ENCODE measurements at places on chromosomes 2 and 18.

DNA sequence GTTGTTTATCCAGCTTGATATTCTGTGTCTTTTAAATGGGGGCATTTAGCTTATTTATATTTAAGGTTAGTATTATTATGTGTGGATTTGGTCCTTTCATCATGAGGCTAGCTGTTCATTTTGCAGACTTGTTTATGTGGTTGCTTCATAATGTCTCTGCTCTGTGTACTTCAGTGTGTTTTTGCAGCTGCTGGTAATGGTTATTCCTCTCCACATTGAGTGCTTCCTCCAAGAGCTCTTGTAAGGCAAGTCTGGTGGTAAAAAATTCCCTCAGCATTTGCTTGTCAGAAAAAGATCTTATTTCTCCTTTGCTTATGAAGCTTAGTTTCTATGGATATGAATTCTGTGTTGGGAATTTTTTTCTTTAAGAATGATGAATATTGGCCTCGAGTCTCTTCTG, 47.8 kb upstream of the NT5C1B start:
- DNase-seq, result no peak

- no peak for DNase-seq
Measured at GRCh38 chr18:37261246-37261840, 304.3 kb downstream of the CELF4 start.

- DNase-seq, result no peak
Measured at GRCh38 chr2:176575237-176575744, 306.0 kb downstream of the MTX2 start.

- no peak for DNase-seq
Measured at GRCh38 chr2:127657232-127657595, 11.3 kb downstream of the GPR17 start.

GRCh38 chr2:59353306-59353921, 1112.3 kb upstream of the FANCL start:
- no peak for DNase-seq

DNA sequence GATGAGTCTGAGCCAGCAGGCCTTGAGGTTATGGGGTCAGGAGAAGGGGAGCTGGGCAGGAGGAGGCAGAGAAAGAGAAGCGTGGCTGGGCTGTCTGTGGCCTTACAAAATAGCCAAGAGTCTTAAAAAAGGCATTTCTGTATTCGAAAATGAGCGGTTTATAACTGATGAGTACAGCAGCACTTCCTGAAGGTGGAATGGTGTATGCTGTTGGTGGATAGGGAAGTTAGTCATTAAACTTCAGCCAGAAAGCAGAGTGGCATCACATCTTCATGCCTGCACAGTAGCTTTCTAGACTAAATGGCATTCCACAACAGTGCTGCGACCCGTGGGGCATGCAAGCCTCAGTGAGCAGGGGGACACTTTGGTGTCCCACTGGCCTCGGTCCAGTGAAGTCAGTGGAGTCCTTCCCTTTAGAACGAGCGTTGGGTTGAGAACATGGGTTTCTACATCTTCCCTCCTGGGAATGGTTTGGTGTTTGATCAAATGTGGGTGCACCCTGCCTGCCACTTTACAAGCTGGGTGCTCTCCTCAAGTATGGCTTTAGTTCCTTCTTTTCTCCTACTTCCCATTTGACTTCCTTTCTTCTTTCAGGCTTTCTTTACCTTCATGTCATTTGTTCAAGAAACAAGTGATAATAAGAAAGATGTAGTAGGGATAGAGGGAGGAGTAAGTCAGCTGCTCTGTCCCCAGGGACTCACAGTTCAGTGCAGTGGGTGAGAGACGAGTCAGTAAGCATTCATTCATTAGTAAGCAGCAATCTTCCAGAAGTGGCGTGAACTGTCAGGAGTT, 96.3 kb downstream of the ARMC9 start:
- DNase-seq, result no peak

DNA sequence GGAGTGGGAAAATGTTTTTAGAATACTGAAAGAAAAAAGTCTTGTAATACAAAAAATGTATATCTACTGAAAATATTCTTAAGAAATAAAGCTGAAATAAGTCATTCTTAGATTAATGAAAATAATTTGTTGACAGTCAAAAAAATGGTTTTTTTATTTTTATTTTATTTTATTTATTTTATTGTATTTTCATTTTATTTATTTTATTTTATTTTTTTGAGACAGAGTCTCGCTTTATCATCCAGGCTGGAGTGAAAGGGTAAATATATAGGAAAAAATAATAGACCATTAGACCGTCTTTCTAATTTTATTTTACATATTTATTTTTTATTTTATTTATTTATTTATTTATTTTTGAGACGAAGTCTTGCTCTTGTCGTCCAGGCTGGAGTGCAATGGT, 1583.6 kb upstream of the TMEFF2 start:
- DNase-seq, result no peak

GRCh38 chr2:157087373-157088002, 170.0 kb upstream of the GALNT5 start:
- no peak for DNase-seq

GRCh38 chr2:95337829-95338228, 40.7 kb downstream of the KCNIP3 start:
- no peak for DNase-seq

GRCh38 chr2:150296770-150297546, 190.5 kb downstream of the RND3 start:
- no peak for DNase-seq

DNA sequence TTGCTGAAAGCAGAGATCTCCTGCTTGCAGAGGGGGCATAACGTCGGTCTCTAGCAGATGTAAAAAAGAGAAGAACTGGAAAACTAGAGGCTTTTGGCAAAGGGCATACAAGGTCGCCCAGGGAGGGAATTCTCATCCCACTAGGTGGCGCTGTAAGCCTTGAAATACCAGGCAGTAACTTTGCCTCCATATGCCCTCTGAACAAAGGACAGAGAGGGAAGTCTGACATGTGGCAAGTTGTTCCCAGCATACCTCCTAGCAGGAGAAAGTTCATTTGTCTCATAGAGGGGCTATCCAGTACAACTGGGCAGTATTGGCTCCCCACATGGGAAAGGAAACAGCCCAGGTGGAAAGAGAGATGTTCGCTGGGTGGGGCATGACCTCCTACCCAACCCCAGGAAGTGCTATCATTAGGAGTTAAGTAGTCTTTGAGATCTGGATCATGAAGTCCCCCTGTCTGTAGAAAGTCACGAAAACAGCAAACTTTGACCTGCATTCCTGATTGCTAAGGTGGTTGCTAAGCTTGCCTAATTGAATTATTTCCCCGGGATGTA, 39.9 kb downstream of the STK17B start:
- DNase-seq, result no peak

GRCh38 chr2:128468186-128468920, 149.7 kb upstream of the HS6ST1 start:
- DNase-seq, result no peak

DNA sequence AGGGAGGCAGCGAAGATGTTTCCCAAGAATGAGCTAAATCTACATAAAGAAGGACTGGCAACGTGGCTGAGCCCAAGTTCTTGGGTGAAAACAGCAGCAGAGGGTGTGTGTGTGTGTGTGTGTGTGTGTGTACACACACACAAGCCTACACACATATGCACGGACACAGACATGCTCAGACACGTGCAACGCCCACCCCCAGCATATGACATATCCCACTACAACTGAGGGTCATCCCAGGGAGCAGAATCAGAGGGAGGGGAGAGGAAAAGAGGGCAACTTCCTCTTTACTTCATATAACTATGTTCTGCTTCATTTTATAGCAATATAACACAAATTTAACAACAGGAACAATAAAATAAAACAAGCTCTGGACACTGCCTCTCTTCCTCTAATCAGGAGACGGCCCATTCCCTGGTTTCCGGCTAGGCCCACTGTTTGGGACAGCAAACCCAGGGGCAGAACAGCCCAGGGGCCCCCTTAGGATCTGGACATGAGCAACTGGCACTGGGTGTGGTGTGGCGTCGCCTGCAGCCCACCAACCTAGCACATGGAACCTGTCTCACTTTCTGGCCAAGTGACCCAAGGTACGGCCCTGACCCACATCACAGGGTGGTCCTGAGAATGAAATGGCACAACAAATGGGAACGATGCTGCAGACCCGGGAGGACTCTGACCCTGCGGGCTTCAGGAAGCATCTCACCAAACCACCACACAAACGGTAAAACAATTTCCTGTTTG, 25.0 kb downstream of the FAM178B start:
- DNase-seq, result no peak

GRCh38 chr2:111216811-111217652, 96.3 kb downstream of the BCL2L11 start:
- no peak for DNase-seq

DNA sequence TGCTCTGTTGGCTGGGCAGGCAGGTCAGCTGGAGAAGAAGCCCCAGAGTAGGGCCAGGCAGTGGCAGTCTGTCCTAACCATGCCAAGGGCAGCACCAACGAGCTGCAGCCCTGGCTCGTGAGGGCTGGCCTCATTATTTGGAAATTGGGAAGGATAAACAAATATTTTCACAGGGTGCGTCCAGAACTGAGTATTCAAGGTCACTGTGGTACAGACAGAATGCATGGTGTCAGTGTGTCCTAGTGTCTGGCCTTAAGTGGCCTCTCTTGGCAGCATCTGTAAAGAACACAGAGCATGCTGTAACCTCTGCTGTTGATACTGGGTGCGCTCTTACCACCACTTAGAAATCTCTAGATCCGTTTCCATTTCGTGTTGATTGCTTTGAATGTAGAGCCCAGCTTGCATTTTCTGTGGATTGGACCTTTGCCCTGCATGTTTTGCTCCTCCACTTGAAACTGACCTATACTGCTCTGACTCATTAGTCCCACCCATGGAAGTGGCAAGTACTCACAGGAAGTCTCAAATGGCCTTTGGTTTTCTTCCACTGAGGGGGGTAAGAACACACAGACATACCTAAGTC, 88.2 kb downstream of the GREB1L start:
- DNase-seq, result no peak

DNA sequence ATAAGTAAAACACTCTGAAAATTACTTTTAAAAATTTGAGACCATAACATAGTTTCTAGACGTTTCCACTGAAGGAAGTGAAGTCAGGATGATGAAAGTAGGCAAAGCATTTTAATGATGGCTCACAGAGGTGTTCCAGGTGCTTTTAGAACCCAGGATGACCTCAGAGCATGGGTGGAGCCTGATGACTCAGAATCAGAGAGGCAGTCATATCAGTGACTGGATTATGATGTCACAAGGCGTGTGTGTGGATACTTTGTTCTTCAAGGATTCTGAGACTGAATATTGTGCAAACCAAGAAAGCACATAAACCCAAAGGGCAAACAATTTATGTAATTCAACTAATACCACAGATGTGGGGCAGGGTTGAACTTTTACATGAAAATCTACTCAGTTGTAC, 208.0 kb upstream of the FBXO11 start:
- DNase-seq, result no peak

GRCh38 chr2:151757861-151758260, 23.6 kb upstream of the NEB start:
- no peak for DNase-seq

- DNase-seq, result no peak
Measured at GRCh38 chr18:63185984-63186383, 133.6 kb downstream of the BCL2 start.

GRCh38 chr2:239289545-239289944, 111.3 kb downstream of the HDAC4 start:
- no peak for DNase-seq

- no peak for DNase-seq
Measured at GRCh38 chr2:38095996-38096861, 20.3 kb upstream of the CYP1B1 start.

- no peak for DNase-seq
Measured at GRCh38 chr18:78901923-78902794, 77.5 kb upstream of the SALL3 start.

DNA sequence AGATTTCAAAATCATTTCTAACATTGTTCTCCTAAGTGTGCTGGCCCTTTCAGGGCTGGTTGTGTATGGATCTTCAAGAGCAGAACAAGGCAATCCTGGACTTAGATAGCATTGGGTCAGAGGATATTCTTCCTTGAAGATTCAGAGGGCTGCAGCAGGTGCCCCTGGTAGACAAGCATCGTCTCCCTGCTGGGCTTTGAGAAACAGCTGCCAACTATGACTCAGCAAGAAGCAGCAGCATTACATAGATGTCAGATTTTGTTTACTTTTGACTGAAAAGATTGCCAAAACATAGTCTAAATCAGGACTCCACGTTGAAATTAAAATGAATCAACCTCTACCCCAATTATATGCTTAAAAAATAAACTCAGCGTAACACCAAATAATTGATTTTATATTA, 618.8 kb downstream of the SOCS6 start:
- no peak for DNase-seq

GRCh38 chr2:177072090-177072489, 140.5 kb upstream of the HNRNPA3 start:
- no peak for DNase-seq

GRCh38 chr2:2930841-2931240, 446.8 kb downstream of the EIPR1 start:
- DNase-seq, result no peak

- DNase-seq, result no peak
Measured at GRCh38 chr18:65762556-65762955, 11.7 kb downstream of the CDH7 start.

DNA sequence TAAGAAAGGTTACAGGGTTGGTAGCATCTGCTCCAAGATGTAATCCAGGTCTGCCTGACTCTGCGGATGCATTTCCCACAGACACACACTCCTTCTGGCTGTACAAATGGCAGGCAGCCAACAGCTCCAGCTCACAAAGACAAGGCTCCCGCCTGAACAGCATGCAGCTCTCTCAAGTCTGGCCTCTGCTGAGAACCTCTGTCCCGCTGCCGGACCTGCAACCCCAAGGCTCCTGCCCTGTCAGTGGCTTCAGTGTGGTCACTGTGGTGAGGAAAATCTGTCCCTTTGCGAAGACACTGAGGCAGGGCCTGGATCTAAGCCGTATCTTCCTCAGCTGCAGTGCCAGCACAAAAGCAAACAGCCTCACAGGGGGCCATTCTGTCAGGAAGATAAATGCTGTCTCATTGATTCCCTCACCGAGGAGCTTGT, 469.3 kb upstream of the MEX3C start:
- DNase-seq, result no peak

DNA sequence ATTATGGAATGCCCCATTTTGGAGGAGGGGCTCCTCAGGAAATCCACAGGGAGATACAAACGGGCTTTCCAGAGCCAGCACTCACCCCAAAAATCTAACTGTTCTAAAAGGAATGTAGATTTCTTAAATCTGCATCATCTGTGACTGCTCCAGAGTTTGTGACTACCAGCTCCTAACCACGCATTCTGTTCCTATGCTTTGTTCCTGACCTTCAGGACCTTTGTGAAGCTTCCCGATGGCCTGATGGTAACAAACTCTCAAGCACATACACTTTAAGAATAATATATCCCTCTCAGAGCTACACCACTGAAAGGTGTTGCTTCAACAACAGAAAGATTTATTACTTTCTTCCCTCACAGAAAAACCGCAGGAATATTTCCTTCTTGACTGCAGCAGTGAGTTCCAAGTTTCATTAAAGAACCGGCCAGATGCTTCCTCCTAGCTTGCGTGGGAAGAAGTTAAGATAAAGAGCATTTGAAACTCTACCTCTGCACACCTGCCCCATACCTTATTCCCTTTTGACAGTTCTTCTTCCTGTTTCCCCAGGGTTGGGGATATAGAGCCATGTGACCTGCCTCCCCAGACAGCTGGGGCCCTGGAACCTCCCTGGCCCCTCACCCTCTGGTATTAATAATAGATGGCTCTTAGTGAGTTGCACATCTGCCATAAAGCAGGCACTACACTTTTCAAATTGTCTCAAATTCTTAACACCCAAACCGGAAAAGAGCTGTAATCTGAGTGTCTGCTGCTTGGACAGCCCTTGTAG, 40.2 kb upstream of the EML4 start:
- no peak for DNase-seq

Measured in cortex of kidney (tissue), 1 donor.